Head of caudate nucleus (tissue), 42 donors: ENCODE measurements at places on chromosomes 3 and 15.

DNA sequence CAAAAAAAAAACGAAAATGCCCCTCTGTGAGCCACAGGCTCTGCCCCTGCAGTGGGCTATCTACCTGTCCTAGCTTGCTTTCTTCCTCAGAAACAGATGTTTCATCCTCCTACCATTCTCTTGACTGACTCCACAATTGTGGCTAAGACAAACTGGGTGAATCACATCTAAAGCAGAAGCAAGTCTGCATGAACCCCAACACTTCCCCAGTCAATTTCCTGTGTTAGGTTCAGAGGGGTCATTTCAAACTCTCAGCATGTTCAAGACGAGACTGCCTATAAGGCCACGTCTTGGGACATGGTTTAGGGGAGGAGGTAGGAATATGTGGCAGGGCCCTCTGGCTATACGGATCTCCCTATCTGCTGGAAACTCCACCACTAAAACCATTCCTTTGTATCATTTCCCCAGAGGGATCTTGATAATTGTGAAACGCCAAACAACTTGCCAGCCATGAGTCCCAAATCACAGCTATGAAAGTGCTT, 28.6 kb upstream of the ANKDD1A start:
- DNase-seq, result no peak

- DNase-seq, result no peak
Observed at GRCh38 chr3:172171396-172172075, 132.2 kb downstream of the FNDC3B start.

DNA sequence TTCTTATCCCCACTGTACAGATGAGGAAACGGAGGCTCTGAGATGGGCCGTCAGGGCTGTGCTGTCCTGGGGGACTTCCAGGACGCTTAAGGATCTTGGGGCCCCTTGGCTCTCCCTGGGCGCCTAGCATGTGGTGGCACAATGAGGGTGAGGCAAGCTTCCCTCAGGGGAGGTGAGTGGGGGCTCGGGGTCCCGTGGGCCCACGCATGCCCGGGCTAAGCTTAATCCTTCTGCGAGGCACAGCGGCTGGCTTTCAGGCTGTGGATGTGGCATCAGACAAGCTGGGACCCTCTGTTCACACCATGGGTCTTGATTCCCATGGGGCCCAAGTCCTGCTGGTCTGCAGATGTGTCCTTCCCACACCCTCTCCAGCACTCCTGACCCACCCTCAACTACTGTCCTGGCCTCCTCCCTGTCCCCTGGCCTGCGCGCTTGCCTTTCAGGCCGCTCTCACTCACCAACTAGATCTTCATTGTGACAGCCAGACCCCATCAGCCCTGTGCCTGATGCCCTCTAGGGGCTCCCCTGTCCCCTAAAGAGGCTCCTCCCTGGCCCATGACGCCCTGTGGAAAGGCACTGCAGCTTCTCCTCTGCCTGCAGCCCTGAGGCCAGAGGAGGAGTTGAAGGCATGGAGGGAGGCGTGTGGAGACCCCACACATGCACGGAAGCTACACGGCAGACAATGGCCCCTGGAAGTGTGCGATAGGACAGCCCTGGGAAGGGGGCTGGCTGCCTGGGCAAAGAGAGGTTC, 11.3 kb downstream of the DUSP7 start:
- DNase-seq, result no peak

DNA sequence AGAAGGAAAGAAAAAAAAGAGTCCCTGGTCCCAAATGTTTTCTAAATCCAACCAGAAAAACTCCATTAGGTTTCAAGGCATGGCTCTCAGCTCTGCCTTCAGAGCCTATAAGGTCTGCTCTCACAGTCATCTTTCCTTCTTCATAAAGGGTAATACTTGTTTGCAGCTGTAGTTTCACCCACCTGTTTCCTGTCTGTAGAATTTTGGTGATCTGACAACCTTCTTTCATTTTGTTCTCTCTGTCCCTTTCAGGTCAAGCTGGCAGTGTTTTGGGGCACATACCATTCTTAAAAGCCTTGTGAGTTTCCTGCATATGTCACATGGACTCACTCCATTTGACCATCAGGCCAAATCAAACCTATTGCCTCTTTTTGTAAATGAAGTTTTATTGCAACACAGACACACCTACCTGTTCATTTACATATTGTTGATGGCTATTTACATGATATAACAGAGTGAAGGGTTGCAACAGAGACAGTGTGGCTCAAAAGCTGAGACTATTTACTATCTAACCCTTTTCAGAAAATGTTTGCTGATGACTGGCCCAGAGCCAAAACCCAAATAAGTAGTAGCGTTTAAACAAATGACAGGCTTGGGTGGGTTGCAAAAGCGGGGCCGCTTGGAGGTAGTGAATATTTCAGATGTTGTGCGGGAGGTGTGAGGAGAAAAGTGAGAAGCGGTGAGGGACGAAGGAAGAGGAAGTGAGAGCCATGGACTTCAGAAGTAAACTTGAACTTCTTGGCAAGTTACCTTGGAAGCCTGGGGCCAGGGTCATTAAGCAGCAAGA, 292.7 kb upstream of the PROK2 start:
- no peak for DNase-seq

DNA sequence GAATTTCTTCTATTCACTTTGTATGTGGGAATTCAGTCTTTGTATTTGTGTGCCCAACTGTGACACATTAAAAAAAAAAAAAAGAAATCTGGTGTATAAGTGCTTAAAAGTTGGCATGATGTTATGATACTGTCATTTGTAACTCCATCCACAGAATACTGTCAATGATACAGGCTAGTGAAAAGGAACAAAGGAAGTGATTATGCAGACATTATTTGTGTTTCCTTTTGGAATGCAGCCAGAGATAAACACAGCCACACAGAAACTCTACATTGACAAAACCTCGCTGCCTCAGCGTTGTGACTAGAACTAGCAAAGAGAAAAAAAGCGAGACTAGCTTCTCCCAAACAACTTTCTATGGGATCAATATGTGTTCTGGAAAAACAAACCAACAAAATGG, 519.2 kb upstream of the AGTR1 start:
- DNase-seq, result no peak

GRCh38 chr15:58109419-58109818, 28.8 kb upstream of the AQP9 start:
- DNase-seq, result no peak

GRCh38 chr15:85097250-85097649, 115.6 kb downstream of the PDE8A start:
- DNase-seq, result no peak

DNA sequence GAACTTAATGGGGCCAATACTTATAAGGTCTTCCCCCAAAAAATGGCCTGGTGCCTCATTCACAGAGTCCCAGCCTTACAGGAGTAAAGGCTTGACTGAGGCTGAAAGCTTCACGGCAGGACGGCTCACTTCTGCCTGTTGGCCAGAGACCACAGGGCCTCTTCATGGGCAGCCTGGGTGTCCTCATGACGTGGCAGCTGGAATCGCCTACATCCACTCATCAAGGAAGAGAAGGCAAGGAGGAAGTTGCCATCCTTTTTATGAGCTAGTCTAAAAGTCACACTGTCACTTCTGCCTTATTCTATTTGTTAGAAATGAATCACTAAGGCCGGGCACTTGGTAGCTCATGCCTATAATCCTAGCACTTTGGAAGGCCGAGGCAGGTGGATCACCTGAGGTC, 89.3 kb upstream of the DGKG start:
- DNase-seq, result no peak

GRCh38 chr3:141286856-141287255, 55.2 kb downstream of the PXYLP1 start:
- DNase-seq, result no peak

GRCh38 chr3:187318819-187319616, 27.5 kb upstream of the MASP1 start:
- DNase-seq, result no peak

GRCh38 chr3:45985532-45986302, 9.9 kb downstream of the FYCO1 start:
- DNase-seq, result no peak

- DNase-seq, result no peak
Observed at GRCh38 chr3:194221336-194221735, 85.4 kb downstream of the HES1 start.

DNA sequence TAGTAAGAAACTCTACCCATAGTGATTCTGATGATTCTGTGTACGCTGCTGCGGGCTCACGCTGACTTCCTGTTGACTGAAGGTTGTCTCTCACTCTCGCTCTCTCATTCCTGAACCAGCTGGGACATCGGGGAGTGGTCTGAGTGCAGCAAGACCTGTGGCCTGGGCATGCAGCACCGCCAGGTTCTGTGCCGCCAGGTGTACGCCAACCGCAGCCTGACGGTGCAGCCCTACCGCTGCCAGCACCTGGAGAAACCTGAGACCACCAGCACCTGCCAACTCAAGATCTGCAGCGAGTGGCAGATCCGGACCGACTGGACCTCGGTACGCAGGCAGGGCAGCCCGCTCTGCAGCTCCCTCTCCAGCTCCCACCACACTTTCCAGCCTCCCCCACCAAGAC, 63.6 kb upstream of the NR2E3 start:
- no peak for DNase-seq
